ENCODE measurements at places on chromosomes 5 and 9. TPM values are rescaled to one million over a fixed set of nuclear protein-coding genes. Genes with fewer than 3 reads are reported as not detected.

DNA sequence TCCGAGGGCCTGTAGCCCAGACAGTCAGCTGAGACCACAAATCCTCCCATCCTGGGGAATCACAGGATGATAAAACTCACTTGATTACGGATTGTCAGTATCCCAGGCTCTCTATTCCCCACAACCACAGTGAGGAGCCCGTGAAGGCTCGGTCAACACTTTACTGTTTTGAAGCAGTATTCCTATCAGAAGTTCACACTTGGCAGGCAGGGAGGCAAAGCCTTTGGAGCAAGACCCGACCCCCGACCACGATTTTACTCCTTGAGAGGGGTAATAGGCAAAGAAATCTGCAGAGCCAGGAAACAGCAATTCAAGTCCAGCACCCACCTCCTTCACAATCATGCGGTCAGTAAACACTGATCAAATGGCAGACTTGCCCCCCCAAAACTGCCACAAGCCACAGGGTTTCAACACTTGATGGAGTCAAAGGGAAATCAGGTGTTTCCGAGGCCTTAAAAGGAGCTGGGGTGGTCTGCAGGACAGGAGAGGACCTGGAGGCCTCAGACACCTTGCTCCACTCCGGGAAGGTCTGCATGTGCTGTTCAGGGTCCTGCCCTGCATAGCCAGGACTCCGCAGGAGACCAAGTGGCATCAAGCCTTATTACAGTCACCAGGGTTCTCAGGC lies 25.2 kb downstream of the BICD2 start:
- no peak for DNase-seq

Gene BTNL3
- total RNA-seq = not detected

Gene MRPS2
- total RNA-seq = 9.5 TPM

Gene PFDN1
- 28.7 TPM for total RNA-seq

GRCh38 chr9:20462410-20462809 lies 159.9 kb downstream of the MLLT3 start:
- no peak for DNase-seq
